Hematopoietic multipotent progenitor cell (in vitro differentiated cells): ENCODE measurements at places on chromosomes 5 and 9.

- no peak for DNase-seq
Measured at GRCh38 chr5:1488882-1489680, 34.7 kb downstream of the LPCAT1 start.

DNA sequence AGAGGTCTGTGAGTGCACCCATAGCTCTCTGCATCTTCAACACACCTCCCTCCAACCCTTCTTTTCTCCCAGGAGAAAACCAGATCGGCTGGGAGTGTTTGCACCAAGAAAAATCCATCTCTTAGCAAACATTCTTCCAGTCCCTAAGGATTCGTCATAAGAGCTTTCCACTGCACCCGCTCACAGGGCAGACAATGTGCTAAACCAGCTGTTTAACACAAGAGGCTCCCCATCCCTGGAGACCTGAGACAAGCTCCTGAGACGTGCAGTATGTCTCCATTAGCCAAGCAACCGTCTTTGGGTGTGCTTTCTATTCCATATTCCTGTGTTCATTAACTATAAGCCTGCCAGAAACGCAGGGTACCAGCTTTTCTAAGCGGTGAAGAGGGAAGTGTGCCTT, 93.6 kb upstream of the ZNF462 start:
- no peak for DNase-seq

- no peak for DNase-seq
Measured at GRCh38 chr9:135592625-135593024, 31.1 kb downstream of the PAEP start.

GRCh38 chr5:16602182-16602581, 14.6 kb downstream of the RETREG1 start:
- no peak for DNase-seq

- no peak for DNase-seq
Measured at GRCh38 chr5:173547579-173547978, 68.9 kb downstream of the BOD1 start.

DNA sequence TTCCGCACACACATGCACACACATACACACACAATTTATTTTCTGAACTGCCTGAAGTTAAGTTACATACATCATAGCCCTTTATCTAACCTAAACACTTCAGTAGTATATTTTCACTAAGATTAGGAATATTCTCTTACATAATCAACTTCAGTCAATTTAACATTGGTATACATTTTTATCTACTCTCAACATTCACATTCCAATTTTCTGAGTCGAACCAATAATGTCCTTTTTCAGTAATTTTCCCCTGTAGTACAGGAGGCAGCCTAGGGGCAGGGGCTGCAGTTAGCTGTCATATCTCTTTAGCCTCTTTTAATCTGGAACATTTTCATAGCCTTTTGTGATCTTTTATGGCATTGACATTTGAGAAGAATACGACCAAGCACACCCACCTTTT, 150.1 kb downstream of the DAB2IP start:
- no peak for DNase-seq
